Liver (tissue), 10 donors: ENCODE measurements at places on chromosomes 1 and 21. TPM values are rescaled to one million over a fixed set of nuclear protein-coding genes. Genes with fewer than 3 reads are reported as not detected.

The ZC3H12A gene
- 2.9 TPM for total RNA-seq

The ENAH gene
- 8.4 TPM for total RNA-seq

The NBPF14 gene
- 10.7 TPM for total RNA-seq

The SLC44A5 gene
- 1.1 TPM for total RNA-seq

The ESRRG gene
- 0.47 TPM for total RNA-seq

The SELENBP1 gene
- 152 TPM for total RNA-seq

The KDF1 gene
- 1.0 TPM for total RNA-seq

The AIRE gene
- total RNA-seq: not detected

The RASSF5 gene
- 10.0 TPM for total RNA-seq

The OR2G6 gene
- total RNA-seq: not detected

The MAB21L3 gene
- 0.25 TPM for total RNA-seq

The LCE3D gene
- total RNA-seq: not detected

GRCh38 chr1:107683191-107683657 lies 281.8 kb downstream of the VAV3 start:
- H3K27ac ChIP-seq: no peak overlapping the region
- DNase-seq: no peak
- H3K27me3 ChIP-seq: no peaks in the 10 kb centered on the region
- H3K36me3 ChIP-seq: no peaks in the 10 kb centered on the region
- no peaks in the 10 kb centered on the region for H3K4me1 ChIP-seq
- H3K4me3 ChIP-seq: no peak overlapping the region

- H3K27me3 ChIP-seq: no peaks in the 10 kb centered on the region
- DNase-seq: no peak
- no peak overlapping the region for H3K4me3 ChIP-seq
- H3K27ac ChIP-seq: no peak overlapping the region
Observed at GRCh38 chr1:66119148-66119547, 326.5 kb downstream of the PDE4B start.

GRCh38 chr1:213604477-213604876 lies 383.3 kb upstream of the PROX1 start:
- H3K27me3 ChIP-seq: no peaks in the 10 kb centered on the region
- no peak overlapping the region for H3K27ac ChIP-seq
- no peak overlapping the region for H3K4me3 ChIP-seq
- H3K4me1 ChIP-seq: no peaks in the 10 kb centered on the region
- DNase-seq: no peak

DNA sequence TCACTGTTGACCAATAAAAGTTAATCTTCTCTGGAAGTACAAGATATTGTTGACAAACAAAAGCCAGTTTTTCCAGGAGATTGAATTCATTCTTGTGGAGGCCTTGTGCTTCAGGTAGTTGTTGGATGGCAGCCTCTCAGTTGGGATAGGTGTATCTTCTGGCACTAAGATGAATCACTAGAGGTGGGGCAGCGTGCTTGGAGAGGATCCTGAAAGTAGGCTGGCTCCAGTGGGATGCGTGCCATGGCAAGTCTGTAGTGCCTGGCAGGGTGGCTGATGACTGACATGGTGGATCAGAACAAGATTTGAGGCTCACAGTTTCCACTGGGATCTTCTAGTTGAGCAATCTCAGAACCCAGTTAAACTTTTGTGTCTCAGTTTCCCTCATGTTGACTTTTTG lies 2.4 kb downstream of the VPS13D start:
- peaks cover 12% of the 10 kb centered on the region for H3K4me1 ChIP-seq
- no peak for DNase-seq
- no peak overlapping the region for H3K27ac ChIP-seq
- H3K36me3 ChIP-seq: peaks cover 2% of the 10 kb centered on the region
- H3K4me3 ChIP-seq: no peak overlapping the region
- H3K27me3 ChIP-seq: no peaks in the 10 kb centered on the region

DNA sequence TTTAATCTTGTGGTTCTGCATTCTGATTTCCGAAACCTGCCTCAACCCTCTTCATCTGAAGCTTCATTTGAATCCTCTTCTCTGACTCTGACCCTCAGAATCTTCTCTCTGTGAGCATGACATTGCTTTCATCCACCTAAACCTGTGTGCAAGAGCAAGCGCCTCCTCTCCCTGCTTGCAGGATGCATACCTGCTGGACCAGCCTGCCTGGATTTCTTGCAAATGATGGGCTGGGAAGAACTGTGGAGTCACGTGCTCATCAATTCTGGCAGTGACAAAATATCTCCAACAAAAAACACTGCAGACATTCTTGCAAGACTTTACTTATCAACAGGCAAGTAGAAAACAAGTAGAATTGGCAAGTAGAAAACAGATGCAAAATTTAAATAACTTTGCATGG lies 20.8 kb upstream of the SLC35F3 start:
- no peak for DNase-seq
- no peak overlapping the region for H3K4me3 ChIP-seq
- H3K4me1 ChIP-seq: no peaks in the 10 kb centered on the region
- no peak overlapping the region for H3K27ac ChIP-seq
- no peaks in the 10 kb centered on the region for H3K36me3 ChIP-seq

- H3K4me3 ChIP-seq: no peak overlapping the region
- H3K4me1 ChIP-seq: no peaks in the 10 kb centered on the region
- no peaks in the 10 kb centered on the region for H3K36me3 ChIP-seq
- no peaks in the 10 kb centered on the region for H3K27me3 ChIP-seq
- no peak overlapping the region for H3K27ac ChIP-seq
Observed at GRCh38 chr1:165313903-165314302, 42.6 kb downstream of the LMX1A start.

GRCh38 chr1:77202751-77203150 lies 16.5 kb downstream of the PIGK start:
- no peaks in the 10 kb centered on the region for H3K36me3 ChIP-seq
- H3K4me1 ChIP-seq: no peaks in the 10 kb centered on the region
- no peak overlapping the region for H3K27ac ChIP-seq

GRCh38 chr1:94334764-94335163 lies 83.4 kb upstream of the ABCD3 start:
- H3K36me3 ChIP-seq: no peaks in the 10 kb centered on the region
- H3K4me1 ChIP-seq: no peaks in the 10 kb centered on the region
- no peak overlapping the region for H3K27ac ChIP-seq
- DNase-seq: no peak
- H3K4me3 ChIP-seq: no peak overlapping the region

DNA sequence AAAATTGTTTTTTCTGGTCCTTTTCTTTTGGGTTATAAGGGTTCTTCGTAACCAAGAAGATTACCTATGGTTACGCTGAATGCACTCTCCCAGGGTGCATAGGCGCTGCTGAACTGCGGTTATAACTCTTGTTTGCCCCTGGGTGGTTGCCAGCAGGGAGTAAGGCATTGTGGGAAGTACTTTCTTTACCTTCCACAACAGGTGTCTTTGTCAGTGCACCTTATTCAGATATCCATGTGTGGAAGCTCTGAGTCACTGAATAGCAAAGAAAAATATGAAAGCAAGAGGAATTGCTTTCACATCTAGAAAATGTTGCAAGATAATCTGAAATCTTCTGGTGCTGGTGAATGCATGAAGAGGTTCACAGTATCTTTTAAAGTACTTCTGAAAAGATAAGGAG lies 124.4 kb upstream of the CACYBP start:
- H3K27me3 ChIP-seq: no peaks in the 10 kb centered on the region
- H3K36me3 ChIP-seq: no peaks in the 10 kb centered on the region
- peak overlapping the region; percentile 72 for H3K4me3 ChIP-seq
- H3K27ac ChIP-seq: no peak overlapping the region
- peaks cover 1% of the 10 kb centered on the region for H3K4me1 ChIP-seq

DNA sequence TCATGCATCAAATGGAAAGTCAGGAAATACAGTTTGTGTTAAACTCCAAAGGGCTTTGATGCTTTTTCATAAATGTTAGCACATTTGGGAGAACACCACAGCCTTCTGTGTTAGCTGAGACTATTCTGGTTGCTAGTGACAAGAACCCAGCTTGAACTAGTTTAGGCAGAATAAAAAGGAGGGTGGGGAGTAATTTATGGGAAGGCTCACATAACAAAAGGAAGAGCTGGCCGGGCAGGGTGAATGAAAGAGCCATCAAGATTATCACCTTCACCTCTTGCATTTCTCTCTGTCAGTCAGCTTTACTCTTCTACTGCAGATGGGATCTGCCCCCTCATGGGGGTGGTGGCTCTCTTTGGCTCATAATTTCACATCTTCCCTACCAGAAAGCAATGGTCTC lies 75.4 kb upstream of the VTCN1 start:
- no peak for DNase-seq
- no peaks in the 10 kb centered on the region for H3K27me3 ChIP-seq
- H3K4me1 ChIP-seq: no peaks in the 10 kb centered on the region
- no peaks in the 10 kb centered on the region for H3K36me3 ChIP-seq

GRCh38 chr1:169207797-169208520 lies 101.5 kb downstream of the ATP1B1 start:
- no peaks in the 10 kb centered on the region for H3K27me3 ChIP-seq
- no peaks in the 10 kb centered on the region for H3K4me1 ChIP-seq
- H3K4me3 ChIP-seq: no peak overlapping the region
- H3K36me3 ChIP-seq: no peaks in the 10 kb centered on the region

GRCh38 chr1:14842891-14843290 lies 244.4 kb downstream of the KAZN start:
- H3K4me1 ChIP-seq: no peaks in the 10 kb centered on the region
- no peak for DNase-seq
- H3K36me3 ChIP-seq: no peaks in the 10 kb centered on the region
- no peaks in the 10 kb centered on the region for H3K27me3 ChIP-seq

DNA sequence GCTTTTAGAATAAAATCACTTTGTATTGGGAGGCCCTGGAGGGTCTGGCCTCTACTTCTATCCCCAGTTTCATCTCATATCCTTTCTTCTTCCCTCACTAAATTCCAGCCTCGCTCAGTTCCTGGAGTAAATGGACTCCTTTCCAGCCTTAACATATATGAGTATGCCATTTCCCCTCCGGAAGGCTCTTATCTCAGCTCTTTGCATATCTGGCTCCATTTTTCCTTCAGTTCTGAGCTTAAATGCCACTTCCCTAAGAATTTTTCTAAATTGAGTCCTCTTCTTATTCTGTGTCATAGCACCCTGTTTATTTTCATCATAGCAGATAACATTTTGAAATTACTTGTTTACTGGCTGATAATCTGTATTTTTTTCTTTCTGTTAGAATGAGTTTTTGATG lies 20.2 kb upstream of the DUSP10 start:
- no peaks in the 10 kb centered on the region for H3K27me3 ChIP-seq
- H3K4me3 ChIP-seq: no peak overlapping the region
- no peak for DNase-seq
- no peaks in the 10 kb centered on the region for H3K4me1 ChIP-seq

GRCh38 chr1:225611537-225612223 lies 41.2 kb downstream of the ENAH start:
- H3K27me3 ChIP-seq: no peaks in the 10 kb centered on the region
- no peak for DNase-seq
- no peak overlapping the region for H3K4me3 ChIP-seq
- H3K36me3 ChIP-seq: no peaks in the 10 kb centered on the region

DNA sequence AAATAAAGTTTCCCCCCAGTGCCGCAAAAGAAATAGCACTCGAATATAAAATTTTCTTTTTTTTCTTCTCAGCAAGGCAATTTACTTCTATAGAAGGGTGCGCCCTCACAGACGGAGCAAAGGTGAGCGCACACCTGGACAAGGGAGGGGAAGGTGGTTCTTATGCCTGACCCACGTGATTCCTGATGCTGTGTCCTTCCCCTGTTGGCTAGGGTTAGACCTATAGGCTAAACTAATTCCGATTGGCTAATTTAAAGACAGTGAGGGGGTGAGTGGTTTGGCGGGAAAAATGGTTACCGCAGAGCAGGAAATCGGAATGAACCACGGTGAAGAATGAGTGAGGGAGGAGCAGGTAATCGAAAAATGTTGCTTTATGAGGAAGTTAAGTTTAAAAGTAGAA lies 607 bp upstream of the FAAH start:
- no peak overlapping the region for H3K4me3 ChIP-seq
- DNase-seq: no peak
- H3K4me1 ChIP-seq: peaks cover 19% of the 10 kb centered on the region
- H3K27me3 ChIP-seq: no peaks in the 10 kb centered on the region
- H3K27ac ChIP-seq: no peak overlapping the region

GRCh38 chr1:67285780-67286488 lies 21.7 kb upstream of the IL12RB2 start:
- DNase-seq: no peak
- H3K4me3 ChIP-seq: no peak overlapping the region
- no peaks in the 10 kb centered on the region for H3K4me1 ChIP-seq
- no peak overlapping the region for H3K27ac ChIP-seq
- no peaks in the 10 kb centered on the region for H3K36me3 ChIP-seq

DNA sequence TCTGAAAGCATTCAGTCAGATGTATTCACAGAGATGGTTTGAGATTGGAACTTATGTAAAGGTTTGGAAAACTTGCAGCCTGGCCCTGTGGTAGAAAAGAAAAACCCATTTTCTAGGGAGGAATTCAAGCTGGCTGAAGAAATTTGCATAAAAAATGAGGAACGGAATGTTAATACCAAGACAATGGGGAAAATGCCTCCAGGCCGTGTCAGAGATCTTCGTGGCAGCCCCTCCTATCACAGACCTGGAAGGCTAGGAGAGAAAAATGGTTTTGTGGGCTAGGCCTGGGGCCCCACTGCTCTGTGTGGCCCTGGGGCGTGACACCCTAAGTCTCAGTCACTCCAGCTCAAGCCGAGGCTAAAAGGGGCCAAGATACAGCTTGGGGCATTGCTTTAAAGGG lies 26.7 kb downstream of the NME7 start:
- no peaks in the 10 kb centered on the region for H3K27me3 ChIP-seq
- DNase-seq: no peak
- no peak overlapping the region for H3K4me3 ChIP-seq
- H3K27ac ChIP-seq: no peak overlapping the region

DNA sequence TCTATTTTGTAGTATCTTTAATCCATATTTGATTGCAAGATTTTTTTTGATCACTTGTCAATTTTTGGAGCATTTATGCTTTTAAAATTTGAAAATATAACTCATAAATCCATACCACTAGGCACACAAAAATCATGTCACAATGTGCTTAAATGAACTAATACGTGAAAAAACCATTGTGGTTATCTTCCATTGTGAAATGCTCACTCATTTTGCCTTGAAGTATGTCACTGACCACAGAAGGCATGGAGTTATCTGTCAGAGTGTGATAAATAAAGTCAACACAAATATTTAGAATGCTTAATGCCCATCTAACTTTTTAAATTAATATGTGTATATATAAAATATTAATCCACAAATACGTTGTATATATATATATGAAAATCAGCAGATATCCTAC lies 347.2 kb downstream of the PTPRC start:
- H3K4me1 ChIP-seq: no peaks in the 10 kb centered on the region

- peaks cover 13% of the 10 kb centered on the region for H3K36me3 ChIP-seq
- no peak for DNase-seq
- H3K4me3 ChIP-seq: no peak overlapping the region
Observed at GRCh38 chr21:46253610-46254124, 25.1 kb upstream of the LSS start.

DNA sequence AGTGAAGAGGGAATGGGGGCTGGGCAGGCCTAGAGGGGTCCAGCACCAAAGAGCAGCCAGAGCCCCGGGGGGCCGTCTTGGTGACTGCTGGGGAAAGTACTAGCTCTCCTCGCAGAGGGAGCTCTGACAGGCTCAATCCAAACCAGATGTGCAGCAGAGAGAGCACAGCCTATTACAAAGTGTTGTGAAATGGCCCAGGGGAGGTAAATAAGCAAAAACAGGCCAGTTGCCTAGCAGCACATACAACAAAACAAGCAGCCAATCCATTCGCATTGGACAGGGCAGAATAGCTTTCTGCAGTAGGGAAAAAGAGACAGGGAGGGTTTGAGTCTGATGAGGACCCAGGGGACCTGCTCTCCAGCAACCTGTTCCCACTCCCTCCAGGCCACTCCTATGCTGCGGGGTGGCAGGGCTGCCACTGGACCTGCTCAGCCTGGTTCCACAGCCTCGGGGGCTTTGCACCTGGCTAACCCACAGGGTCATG lies 239.6 kb upstream of the FGGY start:
- no peaks in the 10 kb centered on the region for H3K36me3 ChIP-seq
- no peaks in the 10 kb centered on the region for H3K27me3 ChIP-seq
- no peak overlapping the region for H3K4me3 ChIP-seq
- H3K27ac ChIP-seq: peak overlapping the region; percentile 6
